ENCODE measurements at places on chromosomes 3 and 15.

DNA sequence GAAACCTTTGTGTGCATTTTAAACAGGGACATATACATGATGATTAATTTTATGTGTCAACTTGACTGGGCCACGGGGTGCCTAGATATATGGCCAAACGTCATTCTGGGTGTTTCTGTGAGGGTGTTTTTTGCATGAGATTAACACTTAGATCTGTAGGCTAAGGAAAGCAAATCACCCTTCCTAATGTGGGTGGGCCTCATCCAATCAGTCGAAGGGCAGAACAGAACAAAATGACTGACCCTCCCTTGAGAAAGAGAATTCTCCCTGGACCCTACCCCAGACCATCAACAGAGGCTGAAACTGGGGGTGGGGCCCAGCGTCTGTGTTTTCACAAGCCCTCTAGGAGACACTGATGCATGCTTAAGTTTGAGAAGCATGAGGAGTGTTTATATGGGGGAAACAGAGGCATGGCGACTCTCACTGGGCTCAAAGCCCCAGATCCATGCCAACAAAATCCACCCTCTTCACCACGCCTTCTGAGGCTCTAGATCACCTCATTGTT is 56.2 kb downstream of the ITGA11 start:
- no peak for DNase-seq

DNA sequence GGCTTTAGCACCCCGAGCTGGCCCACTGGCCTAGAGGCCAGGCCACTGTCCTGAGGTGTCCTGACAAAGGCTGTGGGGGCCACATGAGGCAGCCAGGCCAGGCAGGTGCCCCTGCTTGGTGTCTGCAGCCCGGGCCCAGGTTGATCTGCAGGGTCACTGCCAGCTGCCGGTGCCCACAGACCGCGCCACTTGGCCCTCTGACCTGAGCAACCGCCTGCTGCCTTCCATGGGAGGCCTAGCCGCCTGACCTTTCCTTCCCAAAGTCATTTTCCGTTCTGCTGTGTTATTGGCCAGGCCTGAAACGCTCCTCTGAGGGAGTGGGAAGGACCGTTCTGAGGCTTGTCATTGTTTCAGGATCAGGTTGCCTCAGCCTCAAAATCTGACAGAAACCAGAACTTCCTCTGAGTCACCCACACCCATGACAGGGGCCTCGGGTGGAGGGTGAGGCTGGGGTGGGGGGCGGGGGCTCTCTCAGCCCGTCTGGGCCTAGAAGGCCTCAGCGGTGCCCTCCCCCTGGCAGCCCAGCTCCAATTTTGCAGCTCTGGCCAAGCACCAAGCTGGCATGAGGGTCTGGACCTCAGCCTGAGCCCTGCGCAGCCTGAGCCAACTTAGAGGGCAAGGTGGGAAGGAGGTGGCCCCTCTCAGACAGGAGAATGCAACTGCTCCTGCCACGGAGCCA is 140.7 kb upstream of the MEF2A start:
- no peak for DNase-seq

DNA sequence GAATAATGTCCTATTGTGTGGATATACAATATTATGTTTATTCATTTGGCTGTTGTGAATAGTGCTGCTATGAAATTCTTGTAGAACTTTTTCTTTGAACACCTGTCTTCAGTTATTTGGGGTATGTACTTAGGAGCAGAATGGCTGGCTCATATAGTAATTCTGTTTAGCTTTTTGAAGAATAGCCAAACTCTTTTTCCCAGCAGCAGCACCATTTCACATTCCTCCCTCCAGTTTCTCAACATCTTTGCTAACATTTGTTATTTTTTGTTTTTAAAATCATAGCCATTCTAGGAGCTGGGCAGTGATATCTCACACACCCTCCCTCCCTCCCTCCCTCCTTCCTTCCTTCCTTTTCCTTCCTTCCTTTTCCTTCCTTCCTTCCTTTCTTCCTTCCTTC is 39.7 kb downstream of the LSM3 start:
- DNase-seq: no peak

- no peak for DNase-seq
Observed at GRCh38 chr15:94168250-94168649, 63.1 kb upstream of the MCTP2 start.

- peak; percentile 65 for DNase-seq
Observed at GRCh38 chr15:96345560-96346399, 15.3 kb downstream of the NR2F2 start.

DNA sequence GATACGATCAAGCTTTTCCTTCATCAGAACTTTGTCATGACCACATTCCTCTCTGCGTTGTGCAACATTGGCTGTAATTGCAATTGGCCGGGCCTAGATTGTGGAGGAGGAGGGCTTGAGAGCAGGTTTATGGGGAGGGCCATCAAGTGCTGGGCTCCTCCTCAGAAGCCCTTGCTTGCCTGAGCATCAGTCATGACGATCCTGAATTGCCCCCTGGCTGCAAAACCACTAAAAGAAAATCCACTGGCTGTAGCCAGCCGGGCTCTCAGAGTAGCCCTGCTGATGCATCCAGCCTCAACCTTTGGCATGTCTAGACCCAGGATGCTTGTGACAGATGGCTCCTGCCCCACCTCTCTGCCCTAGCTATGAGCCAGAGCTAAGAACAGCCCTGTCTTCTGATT is 13.4 kb upstream of the TRH start:
- DNase-seq: no peak

DNA sequence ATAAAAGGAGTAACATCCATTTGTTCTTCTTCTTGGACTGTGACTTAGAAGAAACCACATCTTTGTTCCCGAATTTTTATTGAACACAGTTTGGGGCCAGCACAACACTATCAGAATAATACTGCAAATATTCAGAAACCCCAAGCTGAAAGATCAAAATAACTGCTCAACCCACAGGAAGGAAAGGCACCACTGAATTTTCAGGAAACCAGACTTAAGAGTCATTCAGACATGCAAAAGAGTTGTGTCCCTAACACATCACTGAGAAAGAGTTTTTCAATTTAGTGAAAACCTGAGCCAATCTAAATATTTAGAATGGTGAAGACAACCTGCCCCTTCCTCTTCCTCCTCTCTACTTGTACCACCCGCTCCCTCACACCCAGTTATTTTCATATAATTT is 295.0 kb upstream of the RORA start:
- no peak for DNase-seq

DNA sequence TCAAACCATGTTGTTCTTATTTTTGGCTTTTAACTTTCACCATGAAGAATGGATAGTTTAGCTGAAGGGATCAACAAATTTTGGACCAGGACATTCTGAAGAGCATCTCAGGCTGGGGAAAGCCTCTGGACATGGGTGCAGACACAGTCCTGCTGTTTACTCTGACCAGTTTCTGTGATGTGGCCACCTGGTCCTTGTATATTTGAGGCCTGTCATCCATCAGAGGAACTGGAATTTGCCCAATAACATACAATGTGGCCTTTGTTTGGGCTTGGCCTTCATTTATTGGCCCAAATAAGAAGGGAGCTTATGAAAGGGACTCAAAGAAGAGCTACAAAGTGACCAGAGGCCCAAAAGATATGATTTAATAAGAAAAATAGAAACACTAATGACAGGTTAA is 127.9 kb downstream of the MYRIP start:
- DNase-seq: no peak

DNA sequence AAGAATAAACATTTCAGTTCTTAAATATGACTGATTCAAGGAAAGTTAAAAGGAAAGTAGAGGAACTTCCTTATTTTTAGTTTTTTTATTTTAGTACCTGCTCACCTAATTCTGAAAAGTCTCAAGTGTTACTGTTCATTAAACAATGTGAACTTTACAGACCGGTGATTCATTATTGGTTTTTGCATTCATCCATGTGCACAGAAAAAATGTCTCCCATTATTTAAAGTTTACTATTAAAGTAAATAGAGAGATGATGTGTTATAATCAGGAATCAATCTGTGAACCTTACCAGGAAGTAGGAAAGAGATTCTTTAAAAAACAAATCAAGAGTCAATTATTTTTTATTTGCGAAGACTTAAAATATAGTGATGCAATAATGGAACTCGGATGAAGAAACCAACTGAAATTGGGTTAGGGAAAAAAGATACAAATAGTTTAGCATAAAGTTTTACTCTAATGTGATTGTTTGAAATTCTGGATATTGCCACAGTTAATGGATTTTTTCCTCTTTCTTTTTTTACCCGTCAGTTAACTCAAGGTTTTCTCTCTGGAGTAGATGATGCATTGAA is 119.4 kb upstream of the SAMMSON start:
- no peak for DNase-seq

- no peak for DNase-seq
Observed at GRCh38 chr3:76646921-76647562, 392.9 kb upstream of the ROBO2 start.

DNA sequence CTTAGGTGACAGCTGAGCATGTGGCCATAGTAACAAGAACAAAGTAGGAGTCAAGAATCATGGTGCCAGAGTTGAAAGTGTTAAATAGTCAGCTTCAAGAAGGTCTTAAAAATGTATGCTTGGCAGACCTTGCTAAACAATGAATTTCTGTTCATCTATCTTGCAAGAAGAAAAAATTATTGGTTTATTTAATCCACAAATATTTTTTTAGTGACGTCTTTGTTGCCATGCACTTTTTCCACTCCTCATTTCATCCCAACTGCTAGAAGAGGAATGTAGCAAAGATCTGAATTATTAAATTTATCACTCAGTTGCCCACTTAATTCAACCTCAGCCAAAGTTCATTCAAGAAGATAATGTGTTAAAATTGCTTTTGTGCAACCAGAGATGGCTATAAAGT is 3.2 kb upstream of the SLC4A7 start:
- DNase-seq: no peak

- no peak for DNase-seq
Observed at GRCh38 chr15:57205996-57206395, 170.3 kb upstream of the CGNL1 start.

GRCh38 chr15:23438816-23439466 is 8.1 kb downstream of the GOLGA6L2 start:
- no peak for DNase-seq

GRCh38 chr15:93203036-93203435 is 114.0 kb upstream of the RGMA start:
- no peak for DNase-seq

GRCh38 chr15:85402195-85402881 is 21.9 kb downstream of the AKAP13 start:
- no peak for DNase-seq

DNA sequence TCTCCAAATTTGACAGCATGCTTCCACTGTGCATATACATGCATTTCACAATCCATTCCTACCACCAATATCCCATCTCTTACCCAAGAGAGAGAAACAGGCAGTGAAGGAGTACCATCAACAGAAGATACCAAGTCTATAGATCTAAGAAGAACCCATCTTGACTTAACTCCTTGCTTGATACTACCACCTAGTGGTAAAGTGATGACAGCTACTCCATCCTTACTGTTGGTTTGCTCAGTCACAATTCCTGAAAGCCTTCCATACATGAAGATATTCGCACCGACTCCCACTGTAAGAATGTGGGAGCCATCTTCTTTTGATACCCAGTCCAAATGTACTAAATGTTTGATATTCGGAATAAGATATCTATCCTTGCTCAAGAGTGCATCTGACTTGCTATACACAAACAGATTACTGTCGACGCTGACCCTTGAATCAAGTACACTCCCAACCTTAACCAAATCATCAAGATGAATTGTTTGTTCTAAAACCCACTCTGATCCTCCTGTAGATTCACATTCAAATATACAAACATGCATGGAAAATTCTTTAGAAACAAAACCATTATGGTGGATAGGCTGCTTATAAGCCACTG is 123.1 kb downstream of the DMXL2 start:
- no peak for DNase-seq

DNA sequence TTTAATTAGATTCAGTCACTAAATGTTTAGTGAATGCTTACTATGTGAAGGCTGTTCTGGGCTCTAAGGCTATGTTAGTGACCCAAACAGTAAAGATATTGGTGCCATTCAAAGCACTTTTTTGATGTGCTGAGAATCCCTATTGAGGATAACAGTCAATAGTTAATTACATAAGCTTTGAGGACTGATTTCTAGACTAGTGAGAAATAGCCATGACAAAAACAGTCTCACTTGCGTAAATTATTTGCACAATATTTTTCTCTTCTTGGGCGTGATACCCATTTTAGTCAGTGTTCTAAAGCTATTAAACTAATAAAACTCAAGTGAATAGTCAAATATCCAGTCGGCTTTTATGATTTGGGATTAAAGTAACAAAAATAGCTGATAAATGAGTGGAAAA is 74.6 kb downstream of the UBE2E2 start:
- no peak for DNase-seq

DNA sequence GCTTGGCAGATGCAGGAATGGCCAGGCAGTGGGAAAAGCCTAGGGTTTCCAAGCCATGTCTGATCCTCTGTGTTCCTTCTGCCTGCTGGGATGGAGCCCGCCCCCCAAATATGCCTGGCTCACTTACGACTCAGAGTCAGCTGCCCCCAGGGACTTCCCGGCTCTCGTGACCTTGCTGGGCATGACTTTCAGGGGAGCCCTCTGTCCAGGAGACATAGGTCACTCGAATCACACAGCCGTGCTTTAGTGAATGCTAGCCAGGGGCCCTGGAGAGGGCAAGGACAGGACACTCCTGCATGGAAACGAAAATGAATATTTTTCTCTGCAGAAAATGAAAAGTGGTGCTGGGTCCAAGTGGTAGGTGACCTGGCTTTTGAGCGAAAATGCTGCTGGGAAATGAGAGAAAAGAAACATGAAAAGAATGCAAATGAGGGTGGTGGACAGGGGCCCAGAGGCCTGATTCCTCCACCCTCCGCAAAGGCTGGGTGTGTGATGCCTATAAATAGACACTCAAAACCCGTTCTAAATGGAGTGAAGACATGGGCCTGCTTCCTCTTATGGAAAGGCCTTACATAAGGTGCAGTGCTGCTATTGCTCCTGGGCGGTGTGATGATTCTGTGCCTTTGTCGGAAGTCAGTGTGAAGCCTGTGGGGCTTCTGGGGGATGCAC is 107.4 kb downstream of the APBA2 start:
- no peak for DNase-seq

- DNase-seq: no peak
Observed at GRCh38 chr3:67683522-67683921, 29.1 kb upstream of the SUCLG2 start.

- DNase-seq: no peak
Observed at GRCh38 chr3:191244242-191244867, 45.3 kb downstream of the OSTN start.

GRCh38 chr3:72890166-72890925 is 2.5 kb downstream of the GXYLT2 start:
- no peak for DNase-seq

- DNase-seq: no peak
Observed at GRCh38 chr3:142007710-142008399, 131.4 kb downstream of the ATP1B3 start.

GRCh38 chr3:116702334-116702733 is 7.2 kb upstream of the TUSC7 start:
- DNase-seq: no peak

- DNase-seq: no peak
Observed at GRCh38 chr3:64686446-64686908, 1.3 kb downstream of the ADAMTS9 start.

GRCh38 chr3:172501540-172501939 is 21.7 kb downstream of the TNFSF10 start:
- no peak for DNase-seq

- DNase-seq: no peak
Observed at GRCh38 chr3:173399044-173399443, 1.5 kb downstream of the NLGN1 start.

Measured in NCI-H446 (cell line).